CD14-positive monocyte (primary cell): ENCODE measurements at places on chromosomes 13 and 19.

- DNase-seq: peak; percentile 5
Observed at GRCh38 chr13:50080911-50081678, 65.9 kb downstream of the KCNRG start.

GRCh38 chr13:54356849-54357248 lies 1328.2 kb downstream of the OLFM4 start:
- no peak for DNase-seq

- no peak for DNase-seq
Observed at GRCh38 chr19:50750010-50750409, 20.3 kb upstream of the GPR32 start.

DNA sequence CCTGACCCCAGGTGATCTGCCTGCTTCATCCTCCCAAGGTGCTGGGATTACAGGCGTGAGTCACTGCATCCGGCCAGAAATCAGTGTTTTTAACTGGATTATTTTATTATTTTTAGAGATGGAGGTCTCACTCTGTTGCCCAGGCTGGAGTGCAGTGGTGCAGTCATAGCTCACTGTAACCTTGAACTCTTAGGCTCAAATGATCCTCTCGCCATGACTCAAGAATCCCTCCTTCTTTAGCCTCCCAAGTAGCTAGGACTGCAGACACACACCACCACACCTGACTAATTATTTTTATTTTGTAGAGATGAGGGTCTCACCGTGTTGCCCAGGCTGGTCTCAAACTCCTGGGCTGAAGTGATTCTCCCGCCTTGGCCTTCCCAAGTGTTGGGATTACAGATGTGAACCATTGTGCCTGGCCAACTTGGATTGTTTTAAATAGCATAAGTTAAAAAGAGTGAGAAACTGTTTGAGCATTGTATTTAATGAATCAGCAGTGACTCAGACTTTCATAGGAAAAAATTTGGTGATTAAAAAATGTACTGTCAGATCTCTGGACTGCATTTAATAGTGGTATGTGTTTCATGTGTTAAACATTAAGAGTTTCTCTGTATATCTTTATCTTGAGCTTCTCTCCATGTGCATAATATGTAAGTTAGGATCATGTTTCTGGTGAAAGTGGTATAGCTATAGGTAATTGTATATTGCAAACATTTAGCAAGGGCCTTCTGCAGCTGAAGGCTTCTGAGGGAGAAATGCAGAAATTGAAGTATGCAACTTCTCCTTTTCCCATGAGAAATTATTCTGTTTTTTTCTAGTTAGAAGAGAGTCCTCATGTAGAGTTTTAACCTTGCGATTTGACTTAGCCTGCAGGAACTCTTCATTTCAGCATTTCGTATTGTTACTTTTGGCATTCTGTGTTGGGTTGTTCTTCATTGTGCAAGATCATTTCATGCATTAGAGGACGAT lies 121.2 kb downstream of the PCCA start:
- DNase-seq: peak; percentile 15

DNA sequence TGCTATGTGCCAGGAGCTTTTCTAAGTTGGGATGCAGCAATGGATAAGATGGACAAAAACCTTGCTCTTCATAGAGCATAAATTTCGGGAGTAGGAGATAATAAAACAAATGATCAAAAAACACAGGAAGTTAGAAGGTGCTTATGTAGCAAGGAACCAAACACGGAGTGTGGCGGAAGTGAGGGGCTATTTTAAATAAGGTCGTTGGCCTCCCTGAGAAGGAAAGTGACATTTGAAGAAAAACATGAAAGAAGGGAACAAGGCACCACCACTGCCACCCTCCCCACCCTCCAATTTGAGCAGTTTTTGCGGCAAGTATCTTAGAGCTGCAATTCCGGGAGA lies 3.2 kb upstream of the GSX1 start:
- DNase-seq: no peak

- DNase-seq: peak; percentile 71
Observed at GRCh38 chr13:31045286-31046081, 113.0 kb downstream of the TEX26 start.

DNA sequence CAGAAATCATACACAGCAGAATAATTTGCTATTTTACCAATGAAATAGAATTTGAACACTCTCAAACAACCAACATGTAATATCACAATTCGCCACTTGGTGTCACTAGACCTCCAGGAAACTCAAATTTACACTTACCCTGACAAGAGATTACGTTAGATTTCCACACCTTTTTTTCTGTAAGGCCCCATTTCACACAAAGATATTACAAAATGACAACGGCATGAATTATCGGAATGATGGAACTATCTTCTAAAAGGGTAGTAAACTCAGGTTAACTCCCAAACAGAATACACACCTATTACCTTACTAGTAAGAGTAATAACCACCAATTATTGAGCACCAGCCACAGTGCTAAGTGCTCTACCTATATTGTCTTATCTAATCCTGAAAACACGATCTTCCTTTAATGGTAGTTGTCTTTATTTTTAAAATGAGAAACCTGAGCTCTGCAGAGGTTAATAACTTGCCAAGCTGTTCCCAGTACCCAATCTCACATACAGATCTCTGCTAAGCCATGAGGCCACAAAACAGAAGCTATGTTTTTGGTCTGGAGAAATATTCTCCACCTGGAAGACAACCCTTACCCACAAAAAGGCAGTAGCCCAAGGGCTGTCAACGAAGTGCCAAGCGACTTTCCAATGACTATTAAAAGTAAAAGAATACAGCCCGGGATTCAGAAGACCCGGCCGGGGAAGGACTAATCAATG lies 152.4 kb downstream of the DCLK1 start:
- DNase-seq: no peak

GRCh38 chr13:45899406-45899805 lies 47.9 kb upstream of the SIAH3 start:
- DNase-seq: no peak

- no peak for DNase-seq
Observed at GRCh38 chr13:92317066-92317465, 909.5 kb upstream of the GPC6 start.

DNA sequence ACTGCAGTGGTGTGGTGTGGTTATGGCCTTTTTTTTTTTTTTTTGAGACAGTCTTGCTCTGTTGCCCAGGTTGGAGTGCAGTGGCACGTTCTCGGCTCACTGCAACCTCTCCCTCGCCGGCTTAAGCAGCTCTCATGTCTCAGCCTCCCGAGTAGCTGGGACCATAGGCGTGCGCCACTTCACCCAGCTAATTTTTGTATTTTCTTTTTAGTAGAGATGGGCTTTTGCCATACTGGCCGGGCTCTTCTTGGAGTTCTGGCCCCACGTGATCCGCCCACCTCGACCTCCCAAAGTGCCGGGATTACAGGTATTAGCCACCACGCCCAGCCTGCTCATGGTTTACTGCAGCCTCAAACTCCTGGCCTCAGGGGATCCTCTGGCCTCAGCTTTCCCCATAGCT lies 7.0 kb downstream of the PDCD2L start:
- no peak for DNase-seq

DNA sequence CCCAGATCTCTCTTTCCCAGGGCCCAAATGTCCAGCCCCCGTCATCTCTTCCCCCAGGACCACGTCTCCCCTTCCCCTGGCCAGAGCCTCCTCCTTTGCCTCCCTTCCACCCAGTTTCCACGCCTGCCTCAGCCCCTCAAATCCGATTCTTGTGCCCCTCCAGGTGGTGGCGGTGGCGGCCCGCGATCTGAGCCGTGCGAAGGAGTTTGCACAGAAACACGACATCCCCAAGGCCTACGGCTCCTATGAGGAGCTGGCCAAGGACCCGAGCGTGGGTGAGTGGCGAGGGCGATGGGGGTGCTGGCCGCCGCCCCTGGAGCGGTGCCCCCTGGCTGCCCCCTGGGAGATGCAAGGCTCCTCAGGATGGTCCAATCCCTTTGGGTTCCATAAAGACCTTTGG lies 1.3 kb downstream of the DHDH start:
- DNase-seq: no peak

DNA sequence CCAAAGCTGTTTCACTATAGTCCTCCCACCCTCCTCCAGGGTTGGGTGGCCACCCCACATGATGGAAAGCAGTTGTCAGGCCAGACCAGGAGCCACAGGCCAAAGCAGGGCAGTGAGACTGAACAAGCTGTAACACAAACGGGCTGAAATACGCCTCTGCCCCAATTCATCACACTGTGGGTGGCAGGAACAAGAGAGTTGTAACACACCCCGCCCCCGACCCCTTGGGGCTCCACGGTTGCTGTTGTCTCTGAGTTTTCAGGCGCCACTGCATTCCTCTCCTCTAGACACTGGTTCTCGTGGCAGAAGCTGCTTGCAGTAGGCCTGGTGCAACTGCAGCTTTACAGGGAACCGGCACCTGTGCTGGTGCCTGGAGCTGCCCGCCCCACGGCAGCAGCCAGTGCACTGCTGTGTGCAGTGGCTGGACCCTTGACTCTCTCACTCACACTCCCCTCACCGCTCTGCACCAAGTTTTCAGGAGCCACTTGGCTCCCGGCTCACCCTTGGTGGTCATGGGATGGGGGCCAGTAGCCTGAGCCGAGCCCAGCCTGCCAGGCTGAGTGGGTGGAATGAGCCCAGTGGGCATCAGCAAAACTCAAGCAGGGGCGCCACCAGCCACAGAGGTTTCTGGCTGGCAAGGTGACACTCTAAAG lies 1314.5 kb upstream of the MIR17HG start:
- DNase-seq: no peak

DNA sequence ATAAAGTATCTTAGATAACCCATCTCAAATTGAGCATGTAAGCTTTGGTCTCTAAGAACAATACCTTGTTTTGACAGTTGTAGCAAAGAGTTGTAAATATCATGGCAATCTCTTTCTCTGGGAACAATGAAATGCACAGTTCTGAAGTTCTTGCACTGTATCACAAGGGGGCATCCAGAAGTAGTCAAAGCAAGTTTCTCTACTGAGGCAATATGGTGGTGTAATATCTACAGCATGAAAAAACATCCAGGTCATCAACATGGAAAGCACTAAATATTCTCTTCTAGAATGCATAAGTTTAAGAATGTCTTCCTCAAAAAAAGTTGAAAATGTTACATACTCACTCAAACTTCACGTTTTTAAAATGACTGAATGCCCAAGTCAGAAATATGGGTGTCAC lies 19.6 kb downstream of the MTMR6 start:
- DNase-seq: peak; percentile 43

GRCh38 chr19:42270346-42271044 lies 1.4 kb downstream of the CIC start:
- DNase-seq: peak; percentile 91

- DNase-seq: no peak
Observed at GRCh38 chr13:35724446-35724845, 248.0 kb upstream of the MAB21L1 start.

GRCh38 chr19:4815426-4816201 lies 15.9 kb downstream of the TICAM1 start:
- DNase-seq: peak; percentile 88

DNA sequence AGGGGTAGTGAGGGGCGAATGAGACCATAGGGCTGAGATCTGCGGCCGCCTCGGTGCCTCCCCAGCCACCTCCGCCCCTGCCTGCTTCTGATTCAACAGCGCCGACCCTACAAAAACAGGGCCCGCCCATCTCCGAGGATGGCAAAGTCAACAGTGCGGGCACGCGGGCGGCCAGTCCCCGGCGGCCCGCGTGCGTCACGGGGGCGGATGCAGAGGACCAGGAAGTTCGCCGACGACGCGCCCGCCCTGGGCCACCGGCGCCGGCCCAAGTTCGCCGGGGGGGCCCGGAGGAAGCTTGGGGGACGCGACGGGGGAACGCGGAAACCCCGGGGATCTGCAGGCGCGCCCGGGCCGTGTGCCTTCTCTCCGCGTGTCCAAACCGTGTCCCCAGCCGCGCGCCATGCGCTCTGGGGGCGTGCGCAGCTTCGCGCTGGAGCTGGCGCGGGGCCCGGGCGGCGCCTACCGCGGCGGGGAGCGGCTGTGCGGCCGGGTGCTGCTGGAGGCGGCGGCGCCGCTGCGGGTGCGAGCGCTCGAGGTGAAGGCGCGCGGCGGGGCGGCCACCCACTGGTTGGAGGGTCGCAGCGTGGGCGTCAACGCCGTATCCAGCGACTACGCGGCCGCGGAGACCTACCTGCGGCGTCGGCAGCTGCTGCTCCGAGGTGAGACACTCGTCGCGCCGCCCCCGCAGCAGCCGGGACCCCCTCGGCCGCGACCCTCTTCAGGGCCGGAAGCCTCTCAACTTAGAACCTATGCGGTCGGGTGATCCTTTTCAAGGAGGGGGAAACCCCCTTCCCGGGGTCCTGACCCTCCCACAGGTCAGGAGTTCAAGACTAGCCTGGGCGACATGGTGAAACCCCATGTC lies 6.8 kb upstream of the ARRDC2 start:
- DNase-seq: peak; percentile 94

DNA sequence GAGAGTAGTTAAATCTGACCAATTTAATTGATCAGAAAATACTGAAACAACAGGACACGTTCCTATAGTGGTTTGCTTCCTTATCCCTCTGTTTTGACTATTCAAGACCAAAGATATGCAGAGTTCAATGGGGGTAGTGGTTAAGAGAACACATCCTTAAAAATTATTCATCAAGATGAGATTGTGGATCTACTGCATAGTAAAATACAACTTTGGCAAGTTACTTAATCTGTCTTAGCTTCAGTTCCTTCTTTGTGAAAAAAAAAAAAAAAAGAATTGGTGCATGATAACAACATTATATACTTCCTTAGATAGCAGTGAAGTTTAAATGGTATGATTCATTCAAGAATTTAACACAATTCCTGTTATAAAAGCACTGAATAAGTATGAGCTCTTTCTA lies 552.1 kb downstream of the DCT start:
- no peak for DNase-seq

GRCh38 chr13:99425485-99426341 lies 75.6 kb upstream of the TM9SF2 start:
- DNase-seq: peak; percentile 55

DNA sequence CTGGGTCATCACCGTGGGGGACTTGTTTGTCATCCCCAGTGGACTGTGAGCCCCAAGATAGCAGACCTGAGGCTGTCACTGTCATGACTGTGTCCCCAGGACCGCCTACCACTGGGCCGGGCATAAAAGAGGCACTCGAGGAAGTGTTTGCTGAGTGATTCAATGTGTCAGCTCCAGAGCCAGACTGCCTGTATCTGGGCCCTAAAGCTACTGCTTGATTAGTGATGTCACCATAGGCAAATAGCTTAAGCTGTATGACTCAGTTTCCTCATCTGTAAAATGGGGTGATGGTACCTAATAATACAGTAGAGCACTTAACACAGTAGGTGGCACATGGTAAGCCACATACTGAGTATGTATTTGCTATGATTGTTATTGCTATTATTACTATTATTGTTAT lies 11.2 kb upstream of the CEACAM19 start:
- no peak for DNase-seq

- DNase-seq: no peak
Observed at GRCh38 chr19:3375221-3376090, 9.1 kb downstream of the NFIC start.

- DNase-seq: no peak
Observed at GRCh38 chr13:104024416-104025170, 958.4 kb upstream of the SLC10A2 start.

GRCh38 chr13:97386801-97387484 lies 47.0 kb upstream of the RAP2A start:
- DNase-seq: peak; percentile 15
